Stimulated activated CD8-positive, alpha-beta memory T cell treated with anti-CD3 and anti-CD28 coated beads, Interleukin-7, amount 100 ng/mL, for 48 hours (primary cell): ENCODE measurements at places on chromosomes 3 and 15.
A peak's percentile ranks its signal among the peaks of the same experiment; 100 is the strongest.

GRCh38 chr3:127578802-127579201 is 11.7 kb downstream of the TPRA1 start:
- no peak for DNase-seq

DNA sequence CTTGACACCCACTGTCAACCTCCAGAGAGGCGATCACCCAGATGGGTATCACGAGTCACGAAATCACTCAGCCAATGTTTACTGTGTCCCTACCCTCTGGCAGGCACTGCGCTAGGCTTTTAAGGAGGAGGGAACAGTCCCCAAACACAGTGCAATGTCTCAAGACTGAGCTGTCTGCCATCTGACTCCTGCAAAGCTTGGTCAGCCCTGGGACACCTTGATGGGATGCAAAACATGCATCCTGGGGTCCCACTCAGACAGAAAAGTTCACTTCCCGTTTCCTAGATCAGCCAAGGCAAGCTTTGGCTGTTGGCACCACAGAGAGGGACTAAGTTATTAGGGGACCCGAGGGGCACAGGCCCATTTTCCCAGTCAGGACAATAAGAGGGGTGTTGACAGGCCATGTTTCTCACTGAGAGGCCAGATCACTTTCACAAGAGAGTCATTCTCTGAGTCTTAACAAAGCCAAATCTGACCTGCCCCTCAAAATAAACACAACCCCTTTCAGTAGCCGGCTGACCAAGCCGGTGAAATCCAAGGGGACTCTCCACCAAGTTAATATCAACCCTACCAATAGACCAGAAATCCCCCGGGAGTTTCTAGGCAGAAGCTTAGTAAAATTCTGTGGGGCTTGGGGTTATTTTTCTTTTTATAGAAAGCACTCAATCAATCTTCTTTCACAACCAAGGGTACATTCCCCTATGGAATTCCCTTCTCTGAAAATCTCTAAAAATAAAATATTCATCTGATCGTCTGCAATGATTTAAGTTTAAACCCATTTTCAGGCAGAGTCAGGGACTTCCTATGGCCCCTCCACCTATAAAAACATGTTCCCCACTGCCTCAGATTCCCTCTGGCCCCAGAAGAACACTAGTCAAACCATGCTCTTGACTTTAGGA is 3.5 kb downstream of the RFTN1 start:
- DNase-seq, result peak; percentile 41

- DNase-seq, result no peak
Observed at GRCh38 chr15:31197497-31198414, 96.2 kb upstream of the TRPM1 start.

DNA sequence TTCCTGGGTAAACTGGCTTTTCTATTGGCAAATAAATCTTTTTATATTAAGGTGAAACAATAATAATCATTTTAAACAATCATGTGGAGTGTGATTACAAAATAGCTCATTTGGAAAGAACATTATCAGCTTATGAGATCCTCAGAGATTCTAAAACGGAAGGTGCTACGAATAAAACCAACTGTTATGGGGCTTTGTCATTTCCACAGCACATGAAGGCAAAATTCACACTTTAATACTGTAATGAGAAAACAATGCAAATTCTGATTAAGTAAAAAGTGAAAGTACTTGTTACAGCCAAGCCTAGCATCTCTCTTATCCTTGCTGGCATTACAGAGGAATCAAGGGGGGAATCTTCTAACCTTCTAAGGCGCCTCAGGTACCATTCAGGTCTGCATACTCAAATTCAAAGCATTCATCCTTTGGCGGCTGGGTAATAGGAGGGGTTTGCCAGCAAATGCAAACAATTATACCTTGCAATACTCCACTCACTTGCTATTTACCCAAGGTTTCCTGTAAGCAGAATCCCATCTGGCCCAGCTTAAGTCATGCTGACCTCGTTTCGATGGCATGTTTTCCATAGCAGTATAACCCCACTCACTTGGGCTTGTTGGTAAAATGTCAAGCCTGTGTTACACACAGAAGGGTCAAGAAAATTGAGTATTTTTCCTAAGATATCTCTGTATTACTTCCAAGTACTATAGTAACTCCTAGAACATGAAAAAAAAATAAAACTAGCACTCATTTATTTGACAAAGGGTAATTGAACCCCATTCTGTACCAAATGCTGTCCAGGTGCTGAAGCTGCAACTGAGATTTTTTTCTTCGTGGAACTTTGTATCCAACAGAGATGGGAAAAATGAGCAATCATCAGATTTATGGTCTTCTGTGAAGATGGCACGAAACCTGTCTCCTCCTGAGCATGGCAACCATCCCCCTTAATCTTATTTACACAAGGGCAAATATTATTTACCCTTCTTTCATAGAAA is 183.7 kb upstream of the LMCD1 start:
- no peak for DNase-seq

DNA sequence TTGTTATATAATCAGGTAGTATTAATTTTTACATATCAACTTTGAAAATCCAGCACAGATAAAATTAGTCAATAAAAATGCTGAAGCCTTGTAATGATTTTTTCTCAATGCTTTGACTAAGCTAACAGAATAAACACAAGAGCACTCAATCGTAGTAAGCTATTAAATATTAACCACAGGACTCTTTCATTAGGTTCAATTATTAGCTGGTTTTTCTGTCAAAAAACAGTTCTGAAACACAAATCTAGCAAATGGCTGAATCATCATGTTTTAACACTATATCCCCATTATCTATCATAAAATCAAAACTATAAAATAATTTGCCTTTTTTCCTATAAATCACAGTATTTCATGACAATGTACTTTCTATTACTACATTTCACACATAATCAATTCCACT is 69.6 kb downstream of the PLOD2 start:
- no peak for DNase-seq

GRCh38 chr3:172824229-172824628 is 73.7 kb downstream of the ECT2 start:
- no peak for DNase-seq

- DNase-seq, result no peak
Observed at GRCh38 chr15:73988445-73988969, 3.6 kb downstream of the STOML1 start.

DNA sequence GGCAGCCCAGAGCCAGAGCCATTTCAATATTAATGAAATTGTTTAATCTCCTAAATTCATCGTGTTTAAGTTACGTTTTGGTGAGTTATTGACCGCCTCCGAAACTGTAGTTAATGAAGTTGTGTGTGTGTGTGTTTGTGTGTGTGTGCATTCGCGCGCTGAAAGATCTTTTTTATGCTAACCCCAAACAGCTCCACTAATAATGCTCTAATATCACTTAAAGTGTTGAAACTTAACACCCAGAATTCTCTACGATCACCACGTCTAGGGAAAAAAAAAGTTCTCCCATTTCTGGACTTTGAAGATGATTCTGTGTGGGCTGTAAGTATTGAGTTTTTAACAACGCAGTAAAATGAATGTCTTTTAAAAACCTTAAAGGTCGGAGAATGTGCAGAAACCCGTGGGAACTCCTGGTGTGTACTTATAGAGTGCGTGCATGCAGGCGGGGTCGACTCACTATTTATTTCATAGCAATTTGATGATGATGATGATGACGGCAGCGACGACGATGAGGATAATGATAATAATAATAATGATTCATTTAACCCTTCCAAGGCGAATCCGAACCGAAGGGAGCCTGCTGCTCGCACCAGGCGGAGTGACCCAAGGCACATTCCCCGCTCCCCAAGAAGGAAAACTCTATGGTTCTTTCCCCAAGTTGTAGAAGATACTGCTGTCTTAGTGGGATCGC is 1.4 kb upstream of the FOXB1 start:
- no peak for DNase-seq

GRCh38 chr3:187998611-187999010 is 155.3 kb upstream of the LPP start:
- no peak for DNase-seq

DNA sequence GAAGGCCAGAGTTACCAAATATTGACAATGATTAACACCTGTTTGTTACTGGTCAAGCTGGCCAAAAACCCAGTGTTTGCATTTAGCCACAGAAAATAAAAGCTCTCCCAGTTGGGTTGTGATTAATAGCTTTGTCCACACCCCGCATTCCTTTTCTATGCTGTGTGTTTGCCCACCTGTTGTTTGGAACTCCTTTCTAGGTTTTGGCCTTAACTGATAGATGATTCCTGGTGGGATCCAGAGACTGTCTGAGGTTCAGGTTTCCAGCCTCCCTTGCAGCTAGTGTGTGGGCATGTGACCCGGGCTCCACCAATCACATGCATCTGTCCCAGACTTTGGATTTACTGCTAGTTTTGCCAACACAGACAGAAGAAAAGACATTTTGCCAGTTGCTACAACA is 83.8 kb downstream of the PTPRG start:
- no peak for DNase-seq
